T-helper 2 cell (primary cell): ENCODE measurements at places on chromosomes 11 and 22.

DNA sequence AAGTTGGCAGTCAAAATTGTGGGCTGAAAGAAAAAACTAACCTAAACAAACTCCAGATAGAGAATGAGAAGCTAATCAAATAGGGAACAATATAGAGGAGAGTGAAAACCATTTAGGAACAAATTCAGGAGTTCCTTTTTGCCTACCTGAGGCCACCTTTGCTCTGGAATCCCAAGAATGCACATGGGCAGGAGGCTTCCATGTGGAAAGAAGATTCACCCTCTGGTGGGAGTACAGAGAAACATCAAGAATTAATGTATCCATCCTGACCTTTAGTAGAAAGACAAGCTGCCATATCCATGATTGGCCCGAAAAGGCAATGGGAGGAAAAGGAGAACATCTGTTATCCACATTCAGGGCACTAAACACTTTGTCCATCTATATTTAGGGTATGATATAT is 35.0 kb upstream of the MRGPRX1 start:
- DNase-seq: no peak

DNA sequence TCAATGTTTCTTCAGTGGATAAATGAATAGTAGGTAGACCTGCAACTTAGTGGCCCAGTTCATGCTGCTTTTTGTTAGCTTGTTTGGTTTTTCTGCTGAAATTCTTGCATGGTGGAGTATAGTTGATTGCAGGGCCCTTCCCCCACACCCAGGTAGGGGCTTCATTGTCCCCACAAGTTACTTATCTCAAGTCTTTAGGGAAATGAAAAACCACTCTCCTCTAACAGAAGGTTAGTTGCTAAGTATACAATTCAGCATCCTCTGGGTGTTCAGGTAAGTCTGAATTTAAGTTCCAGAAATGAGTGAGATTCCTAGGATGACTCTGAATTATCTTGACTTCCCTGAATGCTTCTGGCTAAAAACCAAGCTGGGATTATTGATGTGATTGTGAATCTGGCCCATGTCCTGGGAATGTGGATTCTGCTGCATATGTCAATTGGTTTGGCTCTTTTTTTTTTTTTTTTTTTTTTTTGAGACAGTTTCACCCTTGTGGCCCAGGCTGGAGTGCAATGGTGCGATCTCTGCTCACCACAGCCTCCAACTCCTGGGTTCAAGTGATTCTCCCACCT is 40.3 kb downstream of the BCL2L13 start:
- no peak for DNase-seq

- no peak for DNase-seq
Observed at GRCh38 chr22:50584106-50585096, 1.8 kb upstream of the CHKB start.

GRCh38 chr11:1536065-1536843 is 35.8 kb downstream of the DUSP8 start:
- no peak for DNase-seq

- DNase-seq: no peak
Observed at GRCh38 chr22:17083255-17083654, 1.5 kb upstream of the IL17RA start.

- DNase-seq: peak; percentile 3
Observed at GRCh38 chr11:93784935-93785360, 866 bp downstream of the MED17 start.

- DNase-seq: no peak
Observed at GRCh38 chr11:66720899-66721470, 8.0 kb downstream of the SPTBN2 start.

- DNase-seq: no peak
Observed at GRCh38 chr22:43365715-43366440, 22.7 kb upstream of the SCUBE1 start.

DNA sequence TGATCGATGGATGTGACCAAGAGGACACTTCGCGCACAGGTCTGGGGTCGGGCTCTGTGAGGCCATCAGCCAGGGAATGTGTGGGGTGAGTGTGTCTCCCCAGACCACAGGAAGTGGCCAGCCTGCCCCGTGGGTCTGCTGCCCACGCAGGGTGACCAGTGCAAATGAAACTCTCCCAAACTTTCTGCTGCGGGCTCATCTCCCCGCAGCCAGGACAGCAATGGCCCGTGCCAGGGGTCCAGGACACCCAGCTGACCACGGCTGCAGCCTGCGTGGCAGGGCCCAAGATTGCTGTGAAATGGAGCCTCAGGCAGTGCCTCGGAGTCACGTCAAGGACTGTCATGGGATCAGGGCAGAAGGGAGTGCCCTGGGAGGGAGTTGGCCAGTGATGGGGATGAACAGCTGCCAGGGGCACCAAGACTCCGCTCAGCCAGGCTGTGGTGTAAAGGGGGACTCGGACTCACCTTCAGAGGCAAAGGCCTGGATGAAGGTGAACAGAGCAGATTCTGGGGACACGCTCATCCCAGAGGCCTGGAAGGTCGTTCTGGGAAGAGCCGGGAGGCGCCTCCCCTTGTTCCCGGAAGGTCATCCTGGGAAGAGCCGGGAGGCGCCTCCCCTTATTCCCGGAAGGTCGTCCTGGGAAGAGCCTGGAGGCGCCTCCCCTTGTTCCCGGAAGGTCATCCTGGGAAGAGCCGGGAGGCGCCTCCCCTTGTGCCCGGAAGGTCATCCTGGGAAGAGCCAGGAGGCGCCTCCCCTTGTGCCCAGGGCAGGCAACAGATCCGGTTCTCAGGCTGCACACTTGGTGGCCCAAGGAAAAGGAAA is 252.6 kb downstream of the BRD1 start:
- DNase-seq: no peak

DNA sequence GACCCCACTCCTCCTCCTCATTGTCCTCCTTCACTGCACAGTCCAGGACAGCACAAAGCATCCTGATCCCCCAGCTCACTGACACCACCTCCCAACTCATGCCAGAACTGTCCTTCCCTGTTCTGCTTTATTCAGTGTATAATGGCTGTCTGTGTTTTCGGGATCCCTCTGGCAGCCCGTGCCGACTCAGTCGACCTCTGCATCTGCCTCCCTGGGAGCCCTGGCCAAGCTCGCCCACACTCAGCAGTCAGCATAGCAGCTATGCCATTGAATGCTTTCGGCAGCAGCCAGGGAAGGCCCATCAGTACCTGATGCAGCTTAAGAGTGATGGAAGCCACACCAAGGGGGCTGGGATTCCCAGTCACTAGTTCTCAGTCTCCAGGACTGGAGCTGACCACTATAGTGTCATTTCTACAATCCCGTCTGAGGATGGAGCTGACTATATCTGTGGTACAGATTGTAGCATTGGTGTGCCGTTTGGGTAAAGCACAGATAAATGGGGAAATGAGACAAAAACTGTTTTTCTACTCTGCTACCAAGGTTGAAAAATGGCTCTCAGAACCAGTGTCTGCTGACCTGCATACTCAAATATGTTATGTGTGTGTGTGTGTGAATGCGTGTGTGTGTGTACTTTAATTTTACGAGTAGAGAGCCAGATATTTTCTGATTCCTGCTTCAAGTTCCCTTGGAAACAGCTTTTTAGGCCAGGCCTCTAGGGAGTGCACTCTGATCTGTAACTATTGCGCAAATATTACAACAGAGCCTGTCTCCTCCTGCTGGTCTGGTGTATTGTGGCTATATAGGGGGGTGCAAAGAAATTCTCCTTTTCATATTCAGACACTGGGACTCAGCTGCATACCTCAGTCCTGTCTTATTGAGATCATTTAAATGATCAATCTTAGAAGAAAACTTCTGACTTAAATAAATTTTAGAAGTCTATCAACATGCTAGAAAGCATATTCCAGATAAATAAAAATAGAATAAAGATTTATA is 78.8 kb upstream of the TOP3B start:
- no peak for DNase-seq

GRCh38 chr11:27394781-27395228 is 31.8 kb upstream of the CCDC34 start:
- no peak for DNase-seq

GRCh38 chr11:1336836-1337646 is 27.6 kb upstream of the TOLLIP start:
- peak; percentile 27 for DNase-seq

DNA sequence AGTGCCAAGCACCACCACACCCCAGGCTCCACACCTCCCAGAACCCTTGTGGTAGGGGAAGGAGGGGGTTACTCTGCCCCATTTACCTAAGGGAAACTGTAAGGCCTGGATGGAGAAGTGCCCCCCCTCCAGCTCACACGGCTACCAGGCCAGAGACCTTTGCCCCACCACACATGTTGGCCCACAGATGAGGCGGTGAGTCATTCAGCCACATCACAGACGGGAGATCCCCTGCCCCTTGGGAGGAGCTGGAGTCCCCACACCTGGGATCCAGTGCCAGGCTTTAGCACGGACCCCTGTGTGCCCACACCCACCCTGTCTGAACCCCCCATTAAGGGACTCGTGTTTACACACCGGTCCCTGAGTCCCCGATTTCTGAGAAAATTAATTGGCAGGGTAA is 24.9 kb downstream of the CDKN1C start:
- DNase-seq: no peak

- no peak for DNase-seq
Observed at GRCh38 chr11:123265951-123266350, 70.9 kb upstream of the CLMP start.

DNA sequence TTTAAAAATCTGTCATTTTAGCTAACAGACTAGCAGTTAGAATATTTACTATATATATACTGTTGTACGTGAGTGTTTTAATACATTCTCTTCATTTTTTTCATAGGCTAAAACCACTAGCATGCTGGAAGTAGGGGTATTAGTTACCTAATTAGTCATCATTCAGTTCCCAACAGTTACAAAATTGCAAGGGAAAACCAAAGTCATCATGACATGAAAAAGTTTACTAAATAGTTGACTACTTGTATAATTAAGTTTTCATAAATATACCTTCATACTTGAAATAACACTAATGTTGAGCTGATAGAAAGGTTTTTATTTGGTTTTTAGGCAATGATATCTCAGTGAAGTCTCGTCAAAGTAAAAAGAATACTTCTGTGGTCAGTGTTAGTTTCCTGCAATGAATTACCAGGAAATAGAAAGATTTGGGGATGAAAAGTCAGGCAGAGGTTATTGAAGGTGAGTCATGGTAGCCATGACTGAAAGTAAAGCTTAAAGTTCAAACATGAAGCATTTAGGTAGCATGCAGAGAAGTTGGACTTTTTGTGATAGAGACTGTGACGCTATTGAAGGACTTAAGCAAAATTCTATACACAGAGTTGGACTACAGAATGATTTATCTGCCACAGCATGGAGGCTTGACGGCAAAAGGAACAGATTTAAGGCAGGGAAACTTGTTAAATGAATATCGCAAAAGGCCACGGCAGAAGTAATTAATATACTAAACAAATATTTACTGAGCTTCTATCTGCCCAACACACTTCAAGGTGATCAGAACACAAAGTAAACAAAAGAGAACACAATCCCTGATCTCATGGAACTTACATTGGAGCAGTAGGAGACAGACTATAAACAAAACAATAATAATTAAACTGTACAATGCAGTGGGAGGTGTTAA is 828.1 kb upstream of the FAT3 start:
- no peak for DNase-seq

DNA sequence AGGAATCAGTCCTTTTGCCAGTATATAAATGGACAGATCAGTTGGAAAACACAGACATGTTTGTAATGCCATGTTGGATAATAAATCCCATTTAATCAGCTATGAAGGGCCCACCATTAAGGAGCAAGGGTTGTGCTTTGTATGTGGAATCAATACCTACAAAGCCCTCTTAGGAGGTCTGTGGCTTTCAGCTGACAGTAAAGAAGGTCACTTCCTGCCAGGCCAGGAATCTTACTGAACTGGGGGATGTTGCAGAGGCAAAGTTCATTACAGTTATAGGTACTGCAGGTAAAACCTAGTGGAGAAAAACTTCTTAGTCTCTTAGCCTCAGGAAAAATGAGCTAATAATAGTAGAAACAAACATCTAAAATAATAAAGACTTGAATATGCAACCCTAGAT is 129.5 kb downstream of the FAM76B start:
- no peak for DNase-seq

DNA sequence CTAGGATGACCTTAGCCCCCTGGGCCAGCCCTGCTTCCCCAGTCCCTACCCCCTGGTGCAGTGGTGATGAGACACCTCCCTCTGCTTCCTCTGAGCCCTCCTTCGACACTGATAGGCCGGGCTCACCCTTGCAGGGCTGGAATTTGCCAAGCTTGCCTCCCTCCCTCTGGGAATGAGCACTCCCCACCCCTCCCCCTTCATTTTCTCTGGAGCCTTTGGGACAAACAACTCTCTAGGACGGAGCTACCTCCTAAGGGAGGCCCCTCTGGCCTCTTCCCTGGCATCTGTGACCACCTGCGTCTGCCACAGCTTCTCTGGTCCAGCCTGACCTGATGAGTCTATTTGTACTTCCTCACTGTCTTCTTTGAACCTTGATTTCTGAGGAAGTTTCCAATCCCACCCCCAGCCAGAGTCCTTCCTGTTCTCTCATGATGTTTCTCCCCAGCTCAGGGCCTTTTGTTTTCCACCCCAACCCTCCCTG is 53.3 kb upstream of the ADA2 start:
- no peak for DNase-seq

- DNase-seq: no peak
Observed at GRCh38 chr11:114178656-114179055, 117.5 kb upstream of the NNMT start.

DNA sequence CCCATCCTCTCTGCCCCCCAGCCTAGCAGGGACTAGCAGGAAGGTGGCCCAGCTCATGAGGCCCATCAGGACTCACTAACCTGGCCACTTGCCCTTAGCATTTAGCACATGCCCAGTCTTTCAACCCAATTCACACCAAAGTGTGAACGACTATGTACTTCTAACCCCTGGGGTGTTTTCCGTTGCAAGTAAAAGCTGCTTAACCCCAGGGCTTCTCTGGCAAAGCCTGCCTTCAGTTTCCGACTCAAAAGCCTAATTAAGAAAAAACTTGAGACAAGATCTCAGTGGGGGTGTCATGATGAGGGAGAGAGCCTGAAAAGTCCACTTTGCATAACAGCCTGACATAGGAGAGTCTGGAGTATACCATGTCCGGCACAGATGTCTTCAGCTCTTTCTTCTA is 347.8 kb downstream of the MN1 start:
- DNase-seq: no peak

DNA sequence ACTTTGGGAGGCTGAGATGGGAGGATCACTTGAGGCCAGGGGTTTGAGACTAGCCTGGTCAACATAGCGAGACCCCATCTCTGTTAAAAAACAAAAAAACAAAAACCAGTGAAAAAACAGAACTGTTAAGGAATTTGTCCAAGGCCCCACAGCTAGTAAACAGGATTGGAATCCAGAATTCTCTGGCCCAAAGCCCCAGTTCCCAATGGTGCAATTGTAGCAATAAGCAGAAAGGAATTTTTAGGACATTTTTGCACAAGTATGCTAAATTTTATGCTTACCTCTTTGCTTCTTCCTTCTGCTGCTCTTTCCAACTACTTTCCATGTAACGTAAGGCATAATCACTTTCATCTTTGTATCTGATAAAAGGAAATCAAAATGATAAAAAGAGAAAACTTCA is 11.6 kb downstream of the MISFA start:
- no peak for DNase-seq

DNA sequence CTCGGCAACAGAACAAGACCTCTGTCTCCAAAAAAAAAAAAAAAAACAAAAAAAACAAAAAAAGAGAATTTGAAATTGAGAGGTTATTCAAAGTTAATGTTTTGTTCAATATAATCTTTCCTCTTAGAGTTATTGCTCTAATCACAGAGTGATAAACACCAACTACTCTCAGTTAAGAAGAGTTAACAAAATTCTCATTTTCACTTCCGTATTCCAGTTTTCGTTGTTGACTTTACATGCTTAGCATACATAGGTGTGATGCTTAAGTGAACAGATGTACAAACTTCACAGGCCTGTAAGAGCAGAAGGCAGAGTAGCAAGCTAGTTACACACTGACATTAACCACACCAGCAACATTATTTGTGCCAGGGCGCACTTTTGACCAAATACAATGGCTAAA is 12.3 kb downstream of the EIF4ENIF1 start:
- DNase-seq: no peak
